ENCODE measurements at places on chromosomes 12 and 14.

- DNase-seq: no peak
These were observed 85.8 kb upstream of the BCAT1 start for GRCh38 chr12:25034676-25035075.

DNA sequence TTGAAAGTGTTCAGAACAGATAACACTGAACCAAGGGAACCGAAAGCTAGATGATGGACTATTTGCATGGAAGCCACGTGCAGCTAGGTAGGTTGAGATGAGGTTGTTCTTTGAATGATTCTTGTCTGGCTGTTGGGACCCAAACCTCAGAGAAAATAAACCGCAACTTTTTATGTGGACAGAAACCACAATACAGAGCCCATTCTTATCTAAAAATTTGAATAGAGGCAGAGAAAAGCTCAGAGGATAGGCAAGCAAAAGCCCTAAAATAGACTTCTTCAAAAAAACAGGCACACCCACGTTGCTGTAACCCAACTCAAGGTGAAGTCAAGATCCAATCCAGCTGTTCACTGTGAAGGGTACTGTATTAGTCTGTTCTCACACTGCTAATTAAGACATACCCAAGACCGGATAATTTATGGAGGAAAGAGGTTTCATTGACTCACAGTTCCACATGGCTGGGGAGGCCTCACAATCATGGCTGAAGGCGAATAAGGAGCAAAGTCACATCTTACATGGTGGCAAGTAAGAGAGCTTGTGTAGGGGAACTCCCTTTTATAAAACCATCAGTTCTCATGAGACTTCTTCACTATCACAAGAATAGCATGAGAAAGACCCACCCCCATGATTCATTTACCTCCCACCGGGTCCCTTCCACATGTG, 353.8 kb downstream of the AACS start:
- DNase-seq: no peak

DNA sequence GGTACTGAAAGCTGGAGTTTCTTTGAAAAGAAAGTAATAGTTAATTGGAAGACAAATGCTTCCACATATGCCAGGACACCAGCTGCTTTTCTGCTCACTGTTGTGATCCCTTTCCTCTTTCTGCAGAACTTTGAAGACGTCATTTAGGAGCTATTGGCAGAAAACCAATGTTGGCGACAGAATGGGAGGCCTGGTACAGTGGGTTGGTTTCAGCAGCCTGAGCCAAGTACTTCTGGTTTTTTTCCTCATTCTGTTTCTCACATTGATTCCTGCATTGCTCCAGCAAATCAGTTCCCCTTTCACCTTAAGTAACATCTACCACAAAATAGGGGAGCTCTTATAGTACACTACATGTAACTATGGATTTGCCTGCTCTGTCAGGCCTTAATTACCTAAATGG, 96.9 kb downstream of the FIGNL2 start:
- no peak for DNase-seq

DNA sequence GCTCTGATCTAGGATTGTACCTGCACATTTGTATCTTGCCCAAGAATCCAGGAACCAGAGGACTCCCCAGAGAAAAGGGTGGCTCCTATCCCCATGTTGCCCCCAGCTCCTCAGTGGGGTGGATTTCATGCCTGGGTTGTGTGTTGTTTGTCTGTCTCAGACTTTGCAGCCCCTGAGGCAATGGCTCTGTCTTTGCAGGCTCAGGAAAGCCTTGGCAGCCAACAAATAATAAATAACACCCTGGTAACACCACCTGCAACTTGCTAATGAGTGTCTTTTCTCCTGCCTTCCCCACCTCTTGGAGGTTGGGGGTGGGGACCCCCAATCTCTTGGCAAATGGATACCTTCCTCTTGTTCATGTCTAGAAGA, 65.2 kb upstream of the CISTR start:
- no peak for DNase-seq

GRCh38 chr12:24767016-24767415, 181.9 kb downstream of the BCAT1 start:
- DNase-seq: no peak

- no peak for DNase-seq
These were observed 18.0 kb upstream of the BEGAIN start for GRCh38 chr14:100605230-100605629.

DNA sequence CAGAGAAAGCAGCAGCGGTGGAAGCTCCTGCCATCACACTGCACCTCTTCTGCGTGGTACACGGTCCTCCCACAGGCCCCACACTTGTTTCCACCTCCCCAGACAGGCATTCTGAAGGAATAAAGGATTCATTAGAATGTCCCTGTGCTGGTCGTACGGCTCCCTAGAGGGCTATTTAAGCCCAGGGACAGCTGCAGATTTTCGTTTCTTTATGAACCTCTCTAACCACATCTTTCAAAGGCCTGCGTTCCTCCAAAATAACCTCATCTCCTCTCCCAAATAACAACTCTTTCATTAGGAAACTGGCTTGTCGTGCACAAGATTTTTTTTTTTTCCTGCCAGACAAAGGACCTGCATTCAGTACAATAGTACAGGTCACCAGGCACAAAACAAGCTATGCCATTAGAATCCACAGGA, 12.7 kb downstream of the CSRP2 start:
- DNase-seq: no peak

DNA sequence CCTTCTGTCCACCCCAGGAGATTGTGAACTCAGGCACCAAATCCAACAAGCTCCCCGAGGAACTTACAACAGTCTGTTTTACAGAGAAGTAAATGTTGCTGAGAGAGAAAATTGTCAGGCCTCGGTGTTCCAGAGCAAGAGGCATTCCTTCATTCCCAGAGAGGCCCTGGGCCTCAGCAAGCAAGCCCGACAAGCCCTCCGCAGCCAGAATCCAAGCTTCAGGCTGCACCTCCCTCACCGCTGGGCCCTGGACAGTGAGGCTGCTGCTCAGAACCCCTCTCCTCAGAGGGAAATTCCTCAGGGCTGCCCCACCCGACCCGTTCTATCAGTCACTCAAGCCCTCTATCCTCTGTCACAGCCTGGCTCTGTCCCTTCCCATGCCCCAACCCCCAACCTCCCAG, 56.4 kb downstream of the ZFP36L1 start:
- DNase-seq: no peak

DNA sequence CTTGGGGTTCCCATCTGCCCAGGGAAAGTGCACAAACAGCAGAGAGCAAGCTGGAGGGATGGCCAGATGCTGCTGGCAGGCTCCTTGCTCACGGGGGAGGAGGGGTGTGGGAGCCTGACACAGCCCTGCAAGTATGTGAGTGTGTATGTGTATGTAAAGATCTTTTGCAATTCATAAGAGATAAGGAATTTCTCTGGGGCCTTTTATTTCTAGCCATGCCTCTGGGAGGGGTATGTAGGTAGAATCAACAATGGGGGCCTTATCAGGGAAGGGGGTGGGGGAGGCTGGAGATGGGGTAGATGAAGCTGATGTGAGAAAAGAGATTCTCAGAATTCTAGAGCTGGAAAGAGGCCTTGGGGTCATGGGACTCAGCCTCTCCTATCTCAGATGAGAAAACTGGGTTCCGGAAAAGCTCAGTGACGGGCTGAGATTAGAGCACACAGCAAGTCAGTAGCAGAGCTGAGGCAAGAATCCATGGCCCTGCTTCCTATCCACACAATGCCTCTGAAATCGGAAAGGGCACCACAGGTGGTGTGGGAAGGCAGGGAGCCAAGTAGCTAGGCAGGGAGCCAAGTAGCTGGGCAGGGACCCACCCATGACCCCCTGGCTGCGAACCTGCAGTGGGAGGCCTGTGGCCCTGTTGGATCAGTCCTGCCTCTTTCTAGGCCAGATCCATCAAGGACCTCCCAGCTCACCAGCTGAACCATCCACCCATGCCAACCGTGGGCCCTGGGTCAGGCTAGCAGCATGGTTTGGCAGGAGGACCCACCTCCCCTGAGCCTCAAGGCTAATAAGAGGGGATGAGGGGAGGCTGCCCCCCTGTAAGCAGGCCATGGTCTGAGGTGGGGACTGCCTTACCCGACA, 54.7 kb downstream of the PLEKHG3 start:
- DNase-seq: no peak

GRCh38 chr12:14157088-14157747, 175.8 kb upstream of the GRIN2B start:
- DNase-seq: no peak

- DNase-seq: no peak
These were observed 84.8 kb downstream of the PRKCH start for GRCh38 chr14:61406198-61406597.

DNA sequence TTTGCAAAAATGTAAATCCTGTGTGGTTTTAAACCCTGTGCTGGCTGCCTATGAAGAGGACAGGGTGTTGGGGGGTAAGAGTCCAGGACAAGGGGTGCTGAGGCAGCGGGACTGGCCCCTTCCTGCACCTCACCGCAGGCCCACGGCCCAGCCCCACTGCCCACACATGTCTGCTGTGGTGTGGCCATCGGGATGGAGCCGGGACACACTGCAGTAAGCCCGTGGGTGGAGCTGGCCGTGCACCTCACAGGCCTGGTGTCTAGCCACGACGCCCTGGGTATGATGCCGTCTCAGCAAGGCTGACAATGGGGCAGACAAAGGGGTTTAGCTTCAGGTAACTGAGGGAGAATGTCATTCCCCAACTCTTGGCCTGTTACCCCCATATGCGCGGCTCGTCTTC, 19.6 kb downstream of the AMN start:
- DNase-seq: no peak

DNA sequence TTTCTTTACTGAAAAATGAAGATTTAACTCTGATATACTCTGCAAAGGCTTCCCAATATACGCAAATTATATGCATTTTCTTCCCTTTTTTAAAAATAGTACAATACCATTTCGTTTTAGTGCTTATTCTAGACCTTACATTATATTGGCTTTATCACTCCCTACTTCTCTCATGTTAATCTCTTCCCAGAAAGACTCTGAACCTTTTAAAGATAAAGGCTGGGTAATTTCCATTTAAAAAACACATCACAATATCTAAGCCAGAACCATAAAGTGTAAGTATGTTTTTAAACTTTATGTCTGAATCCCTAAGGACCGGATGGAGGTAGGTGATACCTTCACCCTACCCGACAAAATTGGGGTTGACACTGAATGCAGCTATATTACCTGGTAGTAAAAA, 320.8 kb downstream of the DIO2 start:
- no peak for DNase-seq

DNA sequence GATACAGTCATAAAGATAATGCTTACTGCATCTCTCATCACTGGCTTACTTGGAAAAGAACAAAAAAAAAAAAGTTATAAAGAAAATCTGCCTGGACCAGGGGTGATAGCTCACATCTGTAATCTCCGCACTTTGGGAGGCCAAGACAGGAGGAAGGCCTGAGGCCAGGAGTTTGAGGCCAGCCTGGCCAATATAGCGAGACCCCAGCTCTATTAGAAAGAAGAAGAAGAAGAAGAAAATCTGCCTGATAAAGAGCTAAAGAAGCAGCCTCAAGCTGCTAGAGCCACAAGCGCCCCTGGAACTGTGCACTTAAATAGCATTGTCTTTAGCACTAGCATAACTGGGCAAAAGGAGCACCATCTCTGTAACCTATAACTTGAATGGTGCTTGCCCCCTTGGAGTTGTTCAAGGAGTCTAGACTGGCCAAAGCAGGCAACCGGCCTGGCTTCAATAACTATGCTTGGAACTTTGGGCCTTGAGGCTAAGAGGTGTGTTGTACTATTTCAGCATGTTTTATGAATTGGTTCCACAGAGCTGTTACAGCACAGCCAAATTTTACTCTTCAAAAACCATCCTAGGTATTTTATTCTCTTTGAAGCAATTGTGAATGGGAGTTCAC, 53.2 kb downstream of the SINHCAF start:
- no peak for DNase-seq

DNA sequence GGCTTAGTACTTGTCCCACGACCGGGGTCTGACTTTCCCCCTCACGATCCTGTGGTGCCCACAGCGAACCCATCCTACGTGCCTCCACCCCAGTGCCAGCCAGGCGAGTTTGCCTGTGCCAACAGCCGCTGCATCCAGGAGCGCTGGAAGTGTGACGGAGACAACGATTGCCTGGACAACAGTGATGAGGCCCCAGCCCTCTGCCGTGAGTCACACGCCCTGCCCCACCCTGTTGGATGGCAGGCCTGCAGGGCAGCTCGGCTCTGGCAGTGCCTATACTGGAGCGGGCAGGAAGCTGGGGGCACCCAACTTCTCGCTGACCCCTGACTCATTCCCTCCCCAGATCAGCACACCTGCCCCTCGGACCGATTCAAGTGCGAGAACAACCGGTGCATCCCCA, 18.3 kb upstream of the LRP1-AS start:
- no peak for DNase-seq

DNA sequence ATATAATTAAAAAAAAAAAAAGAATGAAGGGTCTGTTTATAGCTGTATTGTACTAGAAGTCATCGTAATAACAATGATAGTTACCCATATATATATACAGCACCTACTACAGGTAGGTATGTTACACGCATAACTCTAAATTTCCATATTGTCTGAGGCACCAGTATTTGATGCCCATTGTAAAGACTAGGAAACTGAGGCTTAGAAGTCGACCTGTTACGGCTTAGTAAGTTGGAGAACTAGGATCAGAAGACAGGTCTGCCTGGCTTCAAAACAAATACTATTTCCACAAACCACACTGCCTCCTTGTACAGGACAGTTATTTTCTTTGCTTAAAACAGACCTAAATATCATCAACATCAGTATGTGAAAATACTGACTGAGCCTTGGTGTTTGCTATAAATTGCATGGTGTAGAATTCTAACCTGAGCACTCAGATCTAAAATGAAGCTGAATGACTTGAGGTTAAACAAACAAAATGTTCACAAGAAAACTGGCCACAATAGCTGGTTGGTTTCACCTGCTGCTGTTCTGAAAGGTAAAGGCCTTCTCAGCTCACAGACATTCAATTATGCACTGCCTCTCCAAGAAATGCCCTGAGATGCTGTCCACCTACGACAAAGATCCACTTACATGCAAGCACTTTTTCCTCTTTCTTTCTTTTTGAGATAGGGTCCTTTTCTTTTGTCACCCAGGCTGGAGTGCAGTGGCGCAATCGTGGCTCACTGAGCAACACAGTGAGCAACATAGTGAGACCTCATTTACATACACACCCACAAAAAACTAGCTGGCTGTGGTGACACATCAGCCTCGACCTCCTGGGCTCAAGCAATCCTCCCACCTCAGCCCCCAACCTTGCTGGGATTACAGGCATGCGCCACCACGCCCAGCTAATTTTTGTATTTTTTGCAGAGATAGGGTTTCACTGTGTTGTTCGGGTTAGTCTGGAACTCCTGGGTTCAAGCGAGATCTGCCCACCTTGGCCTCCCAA, 35.7 kb downstream of the SSH1 start:
- DNase-seq: peak; percentile 47

- no peak for DNase-seq
These were observed 11.9 kb upstream of the UBE2N start for GRCh38 chr12:93453633-93454032.

GRCh38 chr12:72295744-72296143, 23.6 kb downstream of the TRHDE start:
- no peak for DNase-seq

- DNase-seq: no peak
These were observed 246.3 kb downstream of the RGS6 start for GRCh38 chr14:72178517-72178916.
